Activated naive CD4-positive, alpha-beta T cell treated with anti-CD3 and anti-CD28 coated beads for 36 hours (primary cell): ENCODE measurements at places on chromosomes 7 and 10. TPM values are rescaled to one million over a fixed set of nuclear protein-coding genes. Genes with fewer than 3 reads are reported as not detected.

DNA sequence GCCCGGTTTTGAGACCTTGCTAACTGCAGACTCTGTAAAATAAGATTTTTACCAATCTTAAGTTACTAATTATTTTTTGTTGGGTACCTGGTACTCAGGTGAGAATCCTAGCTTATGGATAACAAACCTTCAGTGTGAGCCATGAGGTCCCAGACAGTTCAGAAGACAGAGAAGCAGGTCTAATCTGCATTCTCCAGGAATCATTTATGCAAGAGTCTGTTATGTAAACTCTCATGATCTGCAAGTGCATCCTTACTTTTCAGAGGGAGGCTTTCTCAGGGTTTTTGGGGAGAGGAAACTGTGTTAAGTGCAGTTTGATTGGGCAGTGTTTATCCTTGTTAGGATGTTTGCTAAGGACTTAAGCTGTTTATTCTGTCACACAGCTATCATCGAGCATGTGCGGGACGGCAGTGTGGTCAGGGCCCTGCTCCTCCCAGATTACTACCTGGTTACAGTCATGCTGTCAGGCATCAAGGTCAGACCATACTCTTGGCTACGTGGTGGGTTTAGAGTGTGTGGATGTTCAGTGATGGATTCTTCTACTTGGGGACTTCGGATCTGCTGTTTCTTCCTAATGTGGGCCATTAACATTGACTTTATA is 50.2 kb downstream of the SND1 start:
- no peak overlapping the region for H3K27ac ChIP-seq
- H3K27me3 ChIP-seq, result no peaks in the 10 kb centered on the region
- peaks cover 42% of the 10 kb centered on the region for H3K36me3 ChIP-seq
- no peak for DNase-seq
- H3K4me3 ChIP-seq, result no peak overlapping the region
- H3K4me1 ChIP-seq, result peaks cover 7% of the 10 kb centered on the region

Gene ABCA13
- not detected for total RNA-seq

Gene ELAPOR2
- 3.2 TPM for total RNA-seq

Gene CHAT
- total RNA-seq, result not detected

GRCh38 chr7:138382862-138383565 is 77.0 kb upstream of the TRIM24 start:
- no peak overlapping the region for H3K4me3 ChIP-seq
- H3K27me3 ChIP-seq, result no peaks in the 10 kb centered on the region
- no peak for DNase-seq
- H3K36me3 ChIP-seq, result no peaks in the 10 kb centered on the region
- H3K27ac ChIP-seq, result no peak overlapping the region

DNA sequence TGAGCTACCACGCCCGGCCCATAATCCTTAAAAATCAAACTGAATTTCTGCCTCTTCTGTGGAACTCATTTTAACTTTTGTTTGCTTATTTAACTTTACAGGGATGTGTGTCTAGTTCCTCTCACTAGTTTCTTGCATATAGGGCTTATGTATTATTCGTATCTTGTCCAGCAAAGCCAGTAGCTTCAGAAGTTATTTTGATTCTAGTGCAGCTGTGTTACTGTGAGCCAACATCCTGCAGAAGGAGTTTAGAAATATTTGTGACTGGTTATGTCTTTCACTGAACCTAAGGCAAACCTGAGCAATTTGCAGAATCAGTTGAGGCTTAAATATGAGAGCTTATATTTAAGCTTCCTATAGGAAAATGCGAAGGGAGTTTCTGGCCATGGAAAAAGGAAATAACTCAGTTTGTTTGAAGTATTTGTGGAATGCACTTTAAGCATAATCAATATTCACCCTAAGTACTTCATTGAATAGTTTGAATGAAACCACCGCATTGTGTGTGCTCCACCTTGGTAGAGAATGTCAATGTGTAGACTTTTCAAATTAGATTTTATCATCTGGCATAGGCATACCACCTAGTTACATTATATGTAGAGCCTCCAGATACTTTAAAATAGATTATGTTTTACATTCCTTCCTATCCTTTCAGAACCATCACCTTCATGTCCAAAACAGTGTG is 90.8 kb downstream of the MCU start:
- no peak for DNase-seq
- H3K27ac ChIP-seq, result no peak overlapping the region
- H3K4me1 ChIP-seq, result no peaks in the 10 kb centered on the region
- no peaks in the 10 kb centered on the region for H3K27me3 ChIP-seq
- H3K4me3 ChIP-seq, result no peak overlapping the region

GRCh38 chr10:132468651-132469050 is 68.9 kb upstream of the INPP5A start:
- no peak overlapping the region for H3K4me3 ChIP-seq
- no peaks in the 10 kb centered on the region for H3K4me1 ChIP-seq
- DNase-seq, result no peak
- no peaks in the 10 kb centered on the region for H3K27me3 ChIP-seq
- no peak overlapping the region for H3K27ac ChIP-seq

DNA sequence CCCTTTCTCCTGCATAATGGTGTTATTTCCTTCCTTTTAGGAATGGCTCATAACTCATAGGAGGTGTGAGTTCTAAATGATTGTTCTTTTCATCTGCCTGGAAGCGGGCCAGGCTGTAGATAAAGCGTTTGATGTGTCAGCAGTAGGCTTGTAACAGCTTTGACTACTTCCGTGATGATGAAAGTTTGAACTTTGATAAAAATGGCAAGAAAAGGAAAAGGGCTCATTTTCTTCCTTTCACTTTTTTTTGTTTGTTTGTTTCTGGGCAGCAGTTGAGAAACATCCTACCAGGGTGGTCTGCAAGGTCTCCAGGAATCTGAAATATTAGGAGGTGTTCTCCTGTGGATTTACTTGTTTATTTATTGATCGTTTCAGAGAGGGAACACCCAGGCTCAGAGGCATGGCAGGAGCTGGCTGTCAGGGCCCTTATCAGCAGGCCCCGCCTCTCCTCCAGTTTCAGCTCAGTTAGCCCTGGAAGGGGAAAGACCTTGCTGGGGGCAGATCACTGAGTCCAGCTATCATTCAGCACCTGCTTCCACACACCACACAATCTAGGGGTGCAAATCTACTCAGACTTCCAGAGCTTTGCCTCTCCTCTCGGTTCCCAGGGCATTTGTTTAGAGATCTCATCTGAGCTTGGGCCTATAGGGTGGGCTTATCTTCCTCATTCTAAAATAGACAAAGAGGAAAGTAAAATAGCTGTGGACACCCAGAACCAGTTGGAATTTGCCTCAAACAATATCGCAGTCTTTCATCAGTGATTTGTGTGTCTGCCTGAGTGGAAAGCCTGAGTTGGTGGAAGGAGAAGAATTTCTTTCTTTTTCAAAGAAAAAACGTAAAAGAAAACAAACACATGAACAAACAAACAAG is 130.9 kb downstream of the BMPER start:
- no peaks in the 10 kb centered on the region for H3K4me1 ChIP-seq
- H3K4me3 ChIP-seq, result no peak overlapping the region
- no peak overlapping the region for H3K27ac ChIP-seq

DNA sequence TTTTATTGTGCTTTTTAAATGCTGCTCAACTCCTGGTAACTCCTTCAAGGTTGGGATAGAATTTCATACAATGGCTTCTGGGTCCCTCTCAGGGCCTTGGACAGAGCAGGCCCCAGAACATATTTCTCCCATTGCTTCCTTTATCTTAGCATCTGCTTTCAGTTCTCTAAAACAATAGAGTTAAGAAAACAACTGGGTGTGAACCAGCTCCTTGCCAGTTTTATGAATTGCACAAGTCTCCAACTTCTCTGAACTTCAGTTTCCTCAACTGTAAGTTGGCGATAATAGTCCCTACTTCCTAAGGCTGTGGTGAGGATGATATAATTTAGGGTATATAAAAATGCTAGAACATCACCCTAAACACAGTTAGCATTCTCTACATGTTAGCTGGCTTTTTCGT is 77.0 kb upstream of the INHBA start:
- no peak overlapping the region for H3K4me3 ChIP-seq
- no peak overlapping the region for H3K27ac ChIP-seq
- peaks cover 4% of the 10 kb centered on the region for H3K27me3 ChIP-seq
- no peaks in the 10 kb centered on the region for H3K4me1 ChIP-seq

- H3K4me3 ChIP-seq, result no peak overlapping the region
- H3K36me3 ChIP-seq, result no peaks in the 10 kb centered on the region
- H3K27me3 ChIP-seq, result no peaks in the 10 kb centered on the region
These were observed 302.4 kb downstream of the PTEN start for GRCh38 chr10:88165849-88166271.

DNA sequence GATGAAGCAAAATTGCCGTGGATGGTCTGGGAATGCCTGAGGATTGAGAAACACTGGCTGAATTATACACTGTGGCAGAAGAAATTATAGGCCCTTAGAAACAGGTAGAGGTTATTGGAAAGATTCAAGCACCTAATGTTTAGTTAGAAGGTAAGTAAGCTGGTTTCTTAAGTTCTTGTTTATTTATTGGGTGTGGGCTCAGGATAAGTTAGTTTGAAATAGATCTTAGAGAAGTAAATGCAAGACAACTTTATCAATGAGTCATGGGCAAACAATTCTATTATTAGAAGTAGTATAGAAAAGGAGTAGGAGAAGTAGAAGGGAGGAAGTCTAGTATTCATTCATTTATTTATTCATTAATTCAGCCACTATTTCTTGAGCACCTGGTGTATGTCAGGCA is 96.5 kb downstream of the KAT6B start:
- no peak overlapping the region for H3K4me3 ChIP-seq
- DNase-seq, result no peak
- H3K27ac ChIP-seq, result no peak overlapping the region
- H3K27me3 ChIP-seq, result no peaks in the 10 kb centered on the region
- peaks cover 6% of the 10 kb centered on the region for H3K36me3 ChIP-seq
